ENCODE measurements at places on chromosomes 6 and 20.

DNA sequence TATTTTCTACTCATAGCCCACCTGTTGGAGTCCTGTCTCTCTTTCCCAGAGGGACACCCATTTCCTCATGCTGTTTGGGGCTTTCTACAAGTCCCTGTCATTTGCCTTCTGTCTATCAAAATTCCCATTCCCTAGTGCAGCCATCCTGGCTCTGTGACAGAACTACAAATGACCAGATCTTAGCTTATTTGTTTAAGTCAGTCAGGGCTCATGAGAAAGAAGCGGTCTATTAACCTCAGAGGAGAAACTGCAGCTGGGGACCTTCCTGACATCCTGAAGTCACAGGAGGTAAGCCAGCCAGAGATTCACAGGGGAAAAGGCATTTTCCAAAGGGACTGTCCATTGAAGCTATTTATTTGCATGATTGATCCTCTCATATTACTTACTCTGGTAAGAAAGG, 1.7 kb upstream of the COL9A1 start:
- DNase-seq = no peak

DNA sequence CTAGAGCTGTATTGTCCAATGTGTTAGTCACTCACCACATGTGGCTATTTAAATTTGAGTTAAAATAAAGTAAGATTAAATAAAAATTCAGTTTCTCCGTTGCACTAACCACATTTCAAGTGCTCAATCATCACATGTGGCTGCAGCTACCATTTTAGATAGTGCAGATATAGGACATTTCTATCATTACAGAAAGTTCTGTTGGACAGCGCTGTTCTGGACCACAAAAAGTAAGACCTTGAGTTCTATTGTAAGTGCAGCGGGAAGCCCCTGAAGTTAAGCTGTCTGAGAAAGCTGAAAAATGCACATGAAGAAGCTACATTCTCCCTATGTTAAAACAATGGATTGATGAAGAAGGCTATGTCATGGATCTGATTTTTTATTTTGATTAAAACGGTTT, 1.1 kb downstream of the ORC3 start:
- DNase-seq = no peak

- no peak for DNase-seq
These were observed 16.4 kb downstream of the PRSS16 start for GRCh38 chr6:27263886-27264285.

- no peak for DNase-seq
These were observed 29.4 kb downstream of the TIAM2 start for GRCh38 chr6:155024391-155025027.

- DNase-seq = no peak
These were observed 70.8 kb upstream of the SRSF6 start for GRCh38 chr20:43386878-43387277.

DNA sequence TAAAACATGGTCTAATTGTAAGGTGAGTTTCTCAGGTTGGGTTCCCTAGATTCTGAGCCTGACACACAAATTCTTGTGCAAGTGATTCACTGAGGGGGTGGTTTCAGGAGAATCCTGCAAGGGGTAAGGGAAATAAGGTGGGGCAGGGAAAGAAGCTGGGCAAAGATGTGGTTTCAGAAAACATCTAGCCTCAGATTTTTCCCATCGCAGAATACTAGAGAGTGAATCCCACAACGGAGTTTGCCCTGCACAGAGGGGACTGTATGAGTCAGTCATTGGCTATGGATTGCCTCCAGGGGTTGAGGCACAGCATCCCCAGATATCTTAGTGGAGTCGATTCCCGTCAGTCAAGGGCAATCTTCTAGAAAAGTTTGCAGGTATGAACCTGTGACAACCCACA, 65.2 kb downstream of the PRL start:
- DNase-seq = no peak

- DNase-seq = no peak
These were observed 13.3 kb downstream of the RSPH4A start for GRCh38 chr6:116629563-116629981.

DNA sequence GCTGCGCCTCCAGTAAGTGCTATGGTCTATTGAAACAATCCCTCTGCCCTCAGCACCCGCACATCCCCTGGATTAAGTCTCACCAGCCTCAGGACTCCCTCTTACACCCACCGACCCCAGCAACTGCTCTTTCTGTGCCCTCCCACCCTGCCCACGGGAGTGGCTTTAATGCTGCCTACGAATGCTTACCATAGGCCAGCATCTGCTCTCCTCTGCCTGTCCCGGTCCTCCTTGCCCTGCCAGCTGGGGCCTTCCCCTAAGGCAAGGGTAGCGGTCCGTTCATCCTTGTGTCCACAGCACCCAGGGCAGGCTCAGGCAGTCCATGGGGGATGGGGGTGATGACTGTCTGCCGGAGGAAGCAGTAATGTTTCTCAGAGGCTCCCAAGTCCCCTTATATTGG, 4.1 kb downstream of the EBF4 start:
- DNase-seq = no peak

- DNase-seq = no peak
These were observed 54.7 kb downstream of the VEGFA start for GRCh38 chr6:43824703-43825064.
